Hematopoietic multipotent progenitor cell treated with erythropoietin and hydrocortisone succinate and interleukin-3 and kit ligand, for 6 days (in vitro differentiated cells): ENCODE measurements at places on chromosomes 11 and 22.

DNA sequence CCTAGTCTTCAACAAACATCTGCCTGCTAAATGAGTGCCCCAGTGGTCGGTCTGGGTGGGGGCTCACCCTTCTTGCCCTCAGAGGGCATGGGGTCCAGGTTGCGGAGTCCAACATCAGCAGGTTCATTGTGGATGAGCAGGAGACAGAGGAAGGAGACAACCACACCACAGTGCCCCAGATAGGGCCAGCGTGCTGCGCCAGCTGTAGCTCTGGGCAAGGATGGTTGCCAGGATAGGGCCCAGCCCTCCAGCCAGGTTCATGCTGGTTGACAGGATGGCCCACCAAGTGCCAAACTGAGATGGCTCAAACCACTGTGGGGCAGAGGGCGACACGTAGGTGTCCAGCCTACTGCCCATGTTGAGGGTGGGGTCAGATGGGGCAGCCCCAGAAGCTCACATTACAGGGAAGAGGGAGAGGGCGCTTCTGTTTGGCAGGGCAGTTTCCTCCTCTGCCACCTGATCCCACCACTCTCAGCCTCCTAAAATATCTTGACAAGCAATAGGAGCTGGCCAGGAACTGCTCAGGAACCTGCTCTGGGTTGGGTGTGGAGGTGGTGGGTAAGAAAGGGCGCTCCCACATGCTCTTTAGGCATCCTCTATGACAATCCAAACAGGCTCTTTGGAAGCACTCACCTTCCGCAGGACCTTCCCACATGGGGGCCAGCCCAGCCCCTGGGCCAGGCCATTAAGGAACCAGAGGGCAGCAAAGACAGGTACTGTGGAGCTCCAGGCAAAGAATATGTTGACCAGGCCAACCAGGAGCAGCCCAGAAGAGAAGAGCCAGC is 2.9 kb downstream of the SLC37A4 start:
- DNase-seq: no peak

DNA sequence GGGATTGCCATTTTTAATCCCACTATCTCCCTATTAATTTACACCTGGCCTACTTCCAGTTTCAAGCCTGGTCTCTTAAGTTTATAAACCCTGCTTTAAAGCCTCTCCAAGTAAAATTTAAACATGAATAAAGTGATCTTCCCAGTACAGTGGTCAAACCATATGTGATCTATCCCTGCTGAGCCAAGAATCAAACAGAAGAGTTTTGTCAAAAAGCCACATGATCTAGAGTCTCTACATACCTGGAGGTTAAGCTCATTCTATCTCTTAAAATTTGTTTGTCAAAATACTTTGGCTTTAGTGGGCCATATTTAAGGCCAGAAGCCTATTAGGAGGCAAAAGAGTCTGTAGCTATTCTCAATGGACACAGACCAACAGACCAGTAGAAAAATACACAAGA is 42.9 kb upstream of the DDI1 start:
- no peak for DNase-seq

GRCh38 chr11:46719048-46719542 is at the start of gene F2:
Gene F2, plus strand, starts transcription at chr11:46719213. Its CDS starts 23 bp downstream, at chr11:46719236.
- DNase-seq: no peak

DNA sequence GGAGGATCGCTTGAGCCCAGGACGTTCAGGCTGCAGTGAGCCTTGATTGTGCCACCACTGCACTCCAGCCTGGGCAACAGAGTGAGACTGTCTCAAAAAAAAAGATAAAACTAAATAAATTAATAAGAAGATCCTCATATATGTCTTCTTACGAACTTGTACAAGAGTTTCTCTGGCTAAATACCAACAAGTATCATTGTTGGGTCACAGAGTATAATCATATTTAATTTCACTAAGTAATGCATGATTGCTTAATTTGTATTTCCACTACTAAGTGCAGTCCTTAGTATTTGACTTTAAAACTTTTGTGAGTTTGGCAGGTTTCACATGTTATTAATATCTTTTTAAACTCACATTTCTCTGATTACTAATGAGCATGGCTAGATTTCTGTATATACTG is 60.9 kb downstream of the PACS1 start:
- peak; percentile 33 for DNase-seq

- DNase-seq: no peak
Measured at GRCh38 chr22:19630614-19631013, 83.7 kb upstream of the SEPTIN5 start.

DNA sequence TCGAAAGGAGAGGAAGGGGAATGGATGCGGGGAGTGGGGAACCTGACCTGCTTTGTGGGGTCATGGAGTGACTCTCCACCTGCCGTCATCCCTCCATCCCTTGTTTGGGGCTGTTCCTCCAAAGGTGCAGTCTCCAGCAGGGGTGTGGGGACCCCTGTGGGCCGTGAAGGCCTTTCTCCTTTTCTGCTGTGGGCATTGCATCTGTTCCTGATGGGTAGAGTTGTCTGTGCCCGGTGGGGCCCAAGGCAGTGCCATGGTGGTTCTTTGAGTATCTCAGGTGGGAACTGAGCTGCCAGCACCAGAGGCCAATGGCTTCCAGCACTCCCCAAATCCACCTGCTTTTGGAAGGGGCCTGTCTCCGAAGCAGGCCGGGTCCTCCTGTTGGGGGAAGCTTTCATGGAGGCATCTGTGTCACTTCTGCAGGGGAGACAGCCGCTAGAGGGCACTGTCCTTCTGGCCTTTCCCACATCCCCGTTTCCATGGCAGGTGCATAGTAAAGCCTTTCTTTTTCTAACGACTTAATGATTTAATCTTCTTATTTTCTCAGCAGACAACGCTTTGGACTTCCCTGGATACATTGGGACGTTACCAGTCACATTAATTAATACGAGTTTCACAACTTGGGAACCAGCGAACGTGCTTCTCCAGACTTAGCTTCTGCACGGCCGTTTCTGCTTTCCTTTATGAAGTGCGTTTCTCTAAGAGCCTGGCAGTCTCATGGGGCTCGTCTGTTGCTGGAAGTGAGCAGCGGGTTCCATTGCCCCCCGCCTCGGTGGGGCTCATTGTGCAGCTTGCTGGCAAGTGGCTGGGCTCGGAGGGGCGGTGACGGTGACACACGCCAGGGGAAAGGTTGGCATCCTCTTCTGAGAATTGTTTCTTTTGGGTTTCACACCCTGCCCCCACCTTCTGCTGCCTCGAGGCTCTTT is 57.1 kb downstream of the PARVB start:
- peak; percentile 90 for DNase-seq

DNA sequence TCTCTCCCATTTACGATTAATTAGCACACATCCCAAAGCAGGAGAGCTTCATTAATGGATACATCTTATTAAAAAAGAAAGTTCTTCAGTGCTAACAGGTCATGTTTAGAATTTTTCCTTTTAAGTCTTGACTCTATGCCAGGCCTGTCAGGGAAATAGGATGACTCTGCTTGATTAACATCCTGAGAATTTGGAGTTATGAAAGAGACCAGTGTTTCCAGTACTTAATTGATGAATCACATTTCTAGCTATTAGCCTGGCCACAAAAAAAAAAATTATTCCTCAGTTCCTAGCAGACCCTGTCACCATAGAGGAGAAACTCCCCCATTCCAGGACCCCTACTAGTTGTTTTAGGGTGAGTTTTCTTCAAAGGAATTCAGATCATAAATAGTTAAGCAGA is 23.6 kb upstream of the ME3 start:
- no peak for DNase-seq

DNA sequence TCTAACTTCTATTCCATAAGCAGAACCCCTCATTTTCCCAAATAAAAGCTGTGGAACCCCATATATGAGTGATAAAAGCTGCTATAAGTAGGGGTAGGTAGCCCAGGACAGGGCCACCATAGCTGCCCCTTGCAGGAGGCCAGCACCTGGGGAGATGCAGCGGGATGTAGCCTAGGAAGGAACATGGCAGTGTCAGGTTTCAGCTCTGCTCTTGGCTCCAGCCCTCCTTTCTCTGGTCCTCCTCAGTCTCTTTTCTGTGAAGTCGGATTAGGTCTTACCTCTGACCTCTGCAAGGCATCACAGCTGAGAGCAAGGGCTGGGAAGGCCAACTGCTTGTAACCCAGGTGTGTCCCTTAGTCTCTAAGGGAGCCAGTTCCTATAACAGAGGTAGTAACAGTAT is 135.6 kb downstream of the NAV2 start:
- no peak for DNase-seq

- DNase-seq: no peak
Measured at GRCh38 chr22:47736186-47737034, 974.0 kb downstream of the TBC1D22A start.

DNA sequence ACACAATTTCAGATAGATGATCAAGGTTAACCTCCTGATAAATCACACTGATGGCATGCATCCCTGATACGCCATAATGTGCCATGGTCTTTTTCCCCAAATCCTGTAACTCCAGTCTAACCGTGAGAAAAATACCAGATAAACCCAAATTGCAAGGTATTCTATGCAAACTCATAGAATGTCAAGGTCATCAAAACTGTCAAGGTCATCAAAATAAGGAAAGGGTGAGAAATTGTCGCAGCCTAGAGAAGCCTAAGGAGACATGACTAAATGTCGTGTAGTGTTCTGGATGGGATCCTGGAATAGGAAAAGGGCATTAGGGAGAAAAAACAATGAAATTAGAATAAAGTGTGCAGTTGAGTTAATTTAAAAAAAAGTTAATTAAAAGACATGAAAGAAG is 4.7 kb downstream of the TTC12 start:
- no peak for DNase-seq

DNA sequence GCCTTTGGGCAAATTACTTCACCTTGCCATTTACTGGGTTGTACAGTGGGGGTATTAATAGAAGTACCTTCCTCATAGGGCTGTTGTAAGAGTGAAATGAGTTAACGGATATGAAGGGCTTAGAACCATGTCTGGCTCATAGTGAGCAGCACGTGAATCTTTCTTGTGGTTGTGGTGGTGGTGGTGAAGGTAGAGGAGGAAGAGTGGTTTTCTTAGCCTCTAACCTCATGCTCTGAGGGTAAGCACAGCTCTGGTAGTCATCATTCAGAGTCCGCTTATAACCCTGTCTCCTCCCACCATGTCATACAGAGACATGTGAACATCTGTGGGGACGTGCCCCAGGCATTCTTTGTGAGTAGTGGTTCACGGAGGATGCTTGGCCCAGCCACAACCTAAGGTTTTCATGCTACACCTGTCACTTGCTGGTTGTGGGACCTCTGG is 43.6 kb downstream of the TEAD1 start:
- no peak for DNase-seq

DNA sequence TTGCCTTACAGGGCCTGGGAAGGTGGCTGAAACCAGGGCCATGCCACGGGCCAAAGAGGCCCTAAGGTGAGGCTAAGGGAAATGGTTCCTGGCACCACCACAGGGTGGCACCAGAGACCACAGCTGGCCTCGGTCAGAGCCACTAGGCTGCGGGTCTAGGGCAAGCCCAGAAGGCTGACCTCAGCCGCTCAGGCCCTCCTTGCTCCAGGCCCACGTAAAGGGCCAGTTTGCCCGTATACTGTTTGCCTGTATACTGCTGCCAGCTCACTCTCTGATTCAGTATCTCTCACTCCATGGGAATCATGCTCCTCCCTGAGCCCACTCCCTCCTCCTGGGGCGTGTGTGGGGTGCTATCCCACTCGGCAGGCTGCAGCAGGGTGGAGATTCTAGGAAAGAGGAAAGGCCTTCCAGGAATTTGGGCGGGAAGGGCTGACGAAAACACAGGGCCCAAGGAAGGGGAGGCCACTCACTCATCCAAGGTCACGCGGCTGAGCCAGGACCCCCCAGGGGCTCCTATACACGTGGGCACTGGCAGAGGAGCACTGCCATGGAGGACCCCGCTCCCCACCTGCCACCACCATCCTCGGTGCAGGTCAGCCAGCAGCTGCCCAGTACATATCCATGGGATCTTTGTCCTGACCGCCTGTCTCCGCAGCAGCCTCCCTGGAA is 62.4 kb downstream of the NECTIN1 start:
- DNase-seq: peak; percentile 82

GRCh38 chr22:24827296-24827695 is 21.3 kb downstream of the SGSM1 start:
- DNase-seq: no peak

DNA sequence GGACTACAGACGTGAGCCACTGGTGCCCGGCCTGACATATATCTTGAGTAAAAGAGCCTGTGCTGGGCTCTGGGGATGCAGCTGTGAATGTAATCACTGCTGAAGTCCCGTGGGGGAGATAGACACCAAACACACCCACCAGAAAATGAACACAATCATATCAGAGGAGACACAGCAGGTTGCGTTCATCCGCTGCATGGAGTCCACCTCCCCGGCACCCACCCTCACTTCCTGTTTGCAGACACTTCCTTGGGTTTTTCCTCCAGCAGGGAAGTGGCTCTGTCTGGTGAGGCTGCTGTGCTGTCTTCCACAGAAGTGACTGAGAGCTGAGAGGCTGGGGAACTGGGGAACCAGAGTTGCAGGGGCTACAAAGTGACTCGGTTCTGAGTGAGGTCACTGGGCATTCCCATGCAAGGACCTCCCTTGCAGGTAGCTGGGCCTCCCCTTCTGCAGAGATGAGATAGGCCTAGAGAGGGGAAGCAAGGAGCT is 7.2 kb downstream of the MICALL1 start:
- no peak for DNase-seq

- DNase-seq: no peak
Measured at GRCh38 chr11:130600139-130600538, 151.7 kb downstream of the ADAMTS15 start.

DNA sequence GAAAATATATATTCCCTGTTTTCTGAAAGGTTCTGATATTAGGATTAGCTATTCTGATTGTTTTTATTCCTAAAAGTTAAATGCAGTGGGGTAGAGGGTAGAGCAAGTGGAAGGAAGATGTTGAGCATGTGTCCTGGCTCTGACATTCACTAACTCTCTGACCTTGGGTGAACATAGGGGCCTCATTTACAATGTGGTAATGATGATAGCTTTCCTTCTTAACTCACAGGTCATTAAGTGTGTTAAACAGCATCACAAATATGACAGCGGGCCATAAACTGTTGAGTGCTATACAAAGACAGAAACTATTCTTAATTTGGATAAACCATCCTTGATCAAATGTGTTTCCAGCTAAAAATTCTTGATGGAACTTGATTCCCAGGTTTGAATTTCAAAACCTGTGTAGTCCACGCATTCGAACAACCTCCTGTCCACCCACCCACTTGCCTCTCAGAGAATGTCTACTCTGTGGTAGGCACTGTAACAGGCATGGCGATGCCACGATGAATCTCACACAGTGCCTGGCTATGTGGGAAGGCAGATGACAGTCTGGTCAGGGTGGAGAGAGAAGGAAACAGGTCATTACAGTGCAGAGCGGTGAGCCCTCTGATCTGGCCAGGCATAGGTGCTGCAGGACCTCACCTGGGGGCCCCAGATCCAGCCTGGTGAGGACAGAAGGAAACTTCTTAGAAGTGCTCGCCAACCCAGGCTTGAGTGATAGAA is 19.3 kb upstream of the PEX26 start:
- no peak for DNase-seq

DNA sequence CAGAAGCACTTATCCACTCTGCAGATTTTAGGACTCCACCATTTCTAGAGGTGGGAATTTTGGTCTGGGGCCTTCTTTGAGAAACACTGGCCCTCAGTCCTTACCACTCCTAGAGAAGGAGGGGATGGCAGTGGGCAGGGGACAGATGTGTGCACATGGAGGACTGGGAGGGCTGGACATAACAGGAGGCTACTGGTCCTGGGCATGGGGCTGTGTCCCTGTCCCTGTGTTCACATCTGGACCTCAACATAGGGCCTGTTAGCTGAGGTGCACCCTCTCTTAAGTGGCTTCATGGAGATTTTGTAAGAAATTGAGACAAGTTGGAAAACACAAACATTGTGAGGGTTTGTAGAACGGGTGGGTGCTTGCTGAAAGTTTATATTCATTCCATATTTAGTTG is 103.4 kb downstream of the ATXN10 start:
- DNase-seq: no peak
